Cardiac muscle cell (in vitro differentiated cells and primary cell): ENCODE measurements at places on chromosomes 12 and 14. TPM values are rescaled to one million over a fixed set of nuclear protein-coding genes. Genes with fewer than 3 reads are reported as not detected.
A peak's percentile ranks its signal among the peaks of the same experiment; 100 is the strongest.

DNA sequence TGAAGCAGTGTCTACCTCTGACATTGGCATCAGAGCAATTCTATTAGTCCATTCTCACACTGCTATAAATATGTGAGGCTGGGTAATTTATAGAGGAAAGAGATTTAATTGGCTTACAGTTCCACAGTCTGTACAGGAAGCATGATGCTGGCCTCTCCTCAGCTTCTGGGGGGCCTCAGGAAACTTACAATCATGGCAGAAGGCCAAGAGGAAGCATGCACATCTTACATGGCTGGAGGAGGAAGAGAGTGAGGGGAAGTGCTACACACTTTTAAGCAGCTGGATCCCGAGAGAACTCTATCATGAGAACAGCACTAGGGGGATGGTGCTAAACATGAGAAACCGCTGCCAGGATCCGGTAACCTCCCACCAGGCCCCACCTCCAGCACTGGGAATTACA, 25.7 kb upstream of the SEL1L start:
- DNase-seq = no peak
- H3K4me1 ChIP-seq = no peaks in the 10 kb centered on the region
- H3K36me3 ChIP-seq = no peaks in the 10 kb centered on the region
- no peaks in the 10 kb centered on the region for H3K27me3 ChIP-seq

DNA sequence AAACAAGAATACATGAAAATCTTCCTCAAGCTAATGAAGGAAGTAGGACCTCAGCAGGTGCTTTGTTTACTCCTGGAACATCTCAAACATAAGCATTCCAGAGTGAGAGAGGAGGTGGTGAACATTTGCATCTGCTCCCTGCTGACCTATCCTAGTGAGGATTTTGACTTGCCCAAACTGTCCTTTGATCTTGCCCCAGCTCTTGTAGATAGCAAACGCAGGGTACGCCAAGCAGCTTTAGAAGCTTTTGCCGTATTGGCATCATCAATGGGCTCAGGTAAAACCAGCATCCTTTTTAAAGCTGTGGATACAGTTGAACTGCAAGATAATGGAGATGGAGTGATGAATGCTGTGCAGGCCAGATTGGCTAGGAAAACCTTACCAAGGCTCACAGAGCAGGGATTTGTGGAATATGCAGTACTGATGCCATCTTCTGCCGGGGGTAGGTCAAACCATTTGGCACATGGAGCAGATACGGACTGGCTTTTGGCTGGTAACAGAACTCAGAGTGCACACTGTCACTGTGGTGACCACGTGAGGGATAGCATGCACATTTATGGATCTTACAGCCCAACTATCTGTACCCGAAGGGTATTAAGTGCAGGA, 1.9 kb downstream of the TOGARAM1 start:
- no peak for DNase-seq
- no peaks in the 10 kb centered on the region for H3K36me3 ChIP-seq
- no peaks in the 10 kb centered on the region for H3K27me3 ChIP-seq
- peak overlapping the region; percentile 87 for H3K4me3 ChIP-seq
- peaks cover 21% of the 10 kb centered on the region for H3K4me1 ChIP-seq

DNA sequence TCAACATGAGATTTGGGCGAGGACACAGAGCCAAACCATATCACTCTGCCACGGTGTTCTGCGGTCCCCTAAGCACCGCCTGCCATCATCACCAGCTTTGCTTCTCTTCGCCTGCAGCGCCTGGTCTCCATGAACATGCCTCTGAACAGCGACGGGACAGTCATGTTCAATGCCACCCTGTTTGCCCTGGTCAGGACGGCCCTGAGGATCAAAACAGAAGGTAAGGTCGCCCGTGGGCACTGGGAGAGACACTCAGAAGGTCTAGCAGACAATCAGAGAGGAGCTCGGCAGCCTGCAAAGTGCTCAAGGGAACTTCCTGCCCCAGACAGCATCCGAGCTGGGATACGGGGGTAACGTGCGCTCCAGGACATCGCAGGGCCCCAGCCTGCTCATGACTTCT, 126.0 kb upstream of the FKBP4 start:
- H3K36me3 ChIP-seq = peaks cover 48% of the 10 kb centered on the region
- H3K27me3 ChIP-seq = no peaks in the 10 kb centered on the region
- H3K27ac ChIP-seq = no peak overlapping the region
- H3K4me3 ChIP-seq = no peak overlapping the region
- no peaks in the 10 kb centered on the region for H3K4me1 ChIP-seq

DNA sequence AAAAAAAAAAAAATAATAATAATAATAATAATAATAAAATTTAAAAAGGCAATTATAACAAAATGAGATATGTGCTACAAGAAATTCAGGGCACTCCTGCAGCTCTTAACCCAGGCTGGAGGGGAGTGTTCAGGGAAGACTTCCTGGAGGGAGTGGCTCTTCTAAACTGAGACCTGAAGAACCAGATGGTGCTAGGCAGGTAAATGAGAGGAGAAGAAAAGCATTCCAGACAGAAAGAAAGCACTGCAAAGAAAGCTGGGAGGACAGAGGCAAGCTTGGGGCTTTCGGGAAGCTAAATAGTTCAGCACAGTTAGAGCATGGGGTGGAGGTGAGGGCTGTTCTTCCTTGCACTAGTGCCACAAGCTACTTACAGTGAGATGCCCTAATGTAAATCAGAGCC, 9.9 kb upstream of the SRSF9 start:
- no peak for DNase-seq
- no peak overlapping the region for H3K27ac ChIP-seq
- no peaks in the 10 kb centered on the region for H3K4me1 ChIP-seq
- no peaks in the 10 kb centered on the region for H3K27me3 ChIP-seq

- no peaks in the 10 kb centered on the region for H3K4me1 ChIP-seq
- no peak overlapping the region for H3K27ac ChIP-seq
- H3K4me3 ChIP-seq = no peak overlapping the region
- DNase-seq = no peak
- H3K27me3 ChIP-seq = no peaks in the 10 kb centered on the region
These were observed 422.7 kb upstream of the SYT1 start for GRCh38 chr12:78441737-78442453.

DNA sequence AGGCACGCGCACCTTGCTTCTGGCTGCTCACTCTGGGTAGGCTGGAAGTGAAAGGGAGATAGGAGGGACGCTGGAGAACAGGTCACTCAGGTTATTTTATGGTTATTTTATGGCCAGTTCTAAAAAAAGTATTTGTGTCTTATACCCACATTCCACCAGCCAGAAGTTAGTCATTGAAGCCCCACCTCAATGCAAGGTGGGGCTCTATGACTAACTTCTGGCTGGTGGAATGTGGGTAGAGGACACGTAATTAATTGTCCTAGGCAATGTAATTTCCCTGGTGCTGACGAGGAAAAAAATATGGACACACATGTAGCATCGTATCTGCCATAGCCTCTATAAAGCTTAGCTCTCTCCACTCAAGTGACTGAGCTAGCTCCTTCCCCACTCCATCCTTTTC, 104.9 kb downstream of the PDZRN4 start:
- H3K4me1 ChIP-seq = peaks cover 5% of the 10 kb centered on the region
- H3K4me3 ChIP-seq = no peak overlapping the region
- no peaks in the 10 kb centered on the region for H3K36me3 ChIP-seq
- no peak overlapping the region for H3K27ac ChIP-seq

DNA sequence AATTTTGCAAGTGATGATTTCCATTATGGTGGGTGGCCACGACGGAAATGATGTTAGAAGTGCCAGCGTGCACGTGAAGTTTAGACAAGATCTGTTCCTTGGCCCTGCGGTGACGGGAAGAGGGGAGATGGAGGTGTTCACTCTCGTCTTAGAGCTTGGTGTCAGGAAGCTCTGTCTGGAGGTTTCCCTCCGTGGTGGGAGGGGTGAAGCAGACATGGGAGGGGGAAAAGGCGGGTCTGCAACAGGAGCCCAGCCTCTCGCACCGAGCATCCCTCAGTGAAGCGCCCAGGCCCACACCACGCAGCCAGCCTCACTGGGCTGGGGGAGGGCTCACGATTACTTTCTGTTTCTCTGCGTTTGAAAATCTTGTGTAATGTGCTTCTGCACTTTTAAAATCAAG, 26.3 kb downstream of the EML1 start:
- no peak overlapping the region for H3K4me3 ChIP-seq
- no peaks in the 10 kb centered on the region for H3K36me3 ChIP-seq
- no peak overlapping the region for H3K27ac ChIP-seq
- DNase-seq = no peak
- no peaks in the 10 kb centered on the region for H3K27me3 ChIP-seq

DNA sequence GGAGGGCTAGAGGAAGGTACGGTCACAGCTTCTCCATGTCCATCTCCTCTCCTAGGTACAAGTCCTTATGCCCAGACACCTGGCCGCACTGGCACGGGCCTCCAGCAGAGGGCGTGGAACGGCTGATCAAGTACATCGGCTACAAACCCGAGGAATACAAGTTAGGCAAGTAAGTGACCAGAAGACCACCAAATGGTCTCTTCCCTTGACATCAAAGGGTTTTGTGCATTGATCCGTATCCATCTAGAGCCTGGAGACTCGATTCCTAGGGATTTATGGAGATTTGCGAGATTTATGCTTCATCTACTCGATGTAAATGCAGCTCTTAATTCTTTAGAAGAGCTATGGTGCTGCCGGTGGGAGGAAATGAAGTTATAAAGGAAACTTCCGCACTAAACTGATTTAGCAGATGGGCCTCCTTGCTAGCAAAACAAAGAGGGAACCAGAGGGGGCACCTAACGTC, 44.2 kb downstream of the KCTD10 start:
- no peaks in the 10 kb centered on the region for H3K27me3 ChIP-seq
- H3K36me3 ChIP-seq = no peaks in the 10 kb centered on the region
- DNase-seq = peak; percentile 89
- H3K27ac ChIP-seq = no peak overlapping the region
- no peak overlapping the region for H3K4me3 ChIP-seq
- no peaks in the 10 kb centered on the region for H3K4me1 ChIP-seq

GRCh38 chr14:105412771-105413543, 6.7 kb upstream of the MTA1 start:
- no peaks in the 10 kb centered on the region for H3K36me3 ChIP-seq
- H3K27ac ChIP-seq = no peak overlapping the region
- no peak overlapping the region for H3K4me3 ChIP-seq
- H3K27me3 ChIP-seq = peaks cover 18% of the 10 kb centered on the region
- no peaks in the 10 kb centered on the region for H3K4me1 ChIP-seq

DNA sequence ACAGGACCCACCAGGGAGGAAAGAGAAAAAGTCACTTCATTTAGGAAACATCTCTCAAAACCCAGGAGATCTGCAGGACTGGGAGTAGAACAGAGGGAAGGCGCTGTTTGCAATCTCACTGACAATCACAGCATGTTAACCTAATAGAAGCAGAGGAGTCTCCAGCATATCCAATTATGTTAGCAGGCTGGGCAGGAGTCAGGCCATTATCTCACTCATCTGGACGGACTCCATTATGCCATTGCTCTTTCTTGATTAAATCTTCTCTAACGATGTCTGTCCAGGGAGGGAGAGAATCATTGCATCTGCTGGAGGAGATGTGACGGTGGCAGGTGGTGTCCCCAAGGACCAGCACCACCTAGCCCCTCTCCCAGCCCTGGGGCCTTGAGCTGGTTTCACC, 203.8 kb upstream of the SFSWAP start:
- H3K27ac ChIP-seq = no peak overlapping the region
- no peaks in the 10 kb centered on the region for H3K4me1 ChIP-seq
- no peak for DNase-seq
- no peaks in the 10 kb centered on the region for H3K36me3 ChIP-seq
- H3K4me3 ChIP-seq = no peak overlapping the region

DNA sequence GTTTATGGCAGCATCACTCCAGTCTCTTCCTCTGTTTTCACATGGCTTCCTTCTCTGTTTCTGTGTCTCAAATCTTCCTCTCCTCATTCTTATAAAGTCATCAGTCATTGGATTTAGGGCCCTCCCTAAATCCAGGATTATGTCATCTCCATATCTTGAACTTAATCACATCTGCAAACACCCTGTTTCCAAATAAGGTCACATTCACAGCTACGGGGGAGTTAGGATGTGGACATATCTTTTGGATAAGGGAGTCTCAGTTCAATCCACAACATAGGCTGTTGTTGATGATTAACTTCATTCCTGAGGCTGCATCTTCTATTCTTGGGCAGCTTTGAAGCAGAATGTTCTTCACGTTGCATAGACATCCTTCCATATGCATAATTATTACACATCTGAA, 40.3 kb upstream of the NTF3 start:
- no peaks in the 10 kb centered on the region for H3K27me3 ChIP-seq
- no peak overlapping the region for H3K27ac ChIP-seq
- H3K4me3 ChIP-seq = no peak overlapping the region
- DNase-seq = no peak

DNA sequence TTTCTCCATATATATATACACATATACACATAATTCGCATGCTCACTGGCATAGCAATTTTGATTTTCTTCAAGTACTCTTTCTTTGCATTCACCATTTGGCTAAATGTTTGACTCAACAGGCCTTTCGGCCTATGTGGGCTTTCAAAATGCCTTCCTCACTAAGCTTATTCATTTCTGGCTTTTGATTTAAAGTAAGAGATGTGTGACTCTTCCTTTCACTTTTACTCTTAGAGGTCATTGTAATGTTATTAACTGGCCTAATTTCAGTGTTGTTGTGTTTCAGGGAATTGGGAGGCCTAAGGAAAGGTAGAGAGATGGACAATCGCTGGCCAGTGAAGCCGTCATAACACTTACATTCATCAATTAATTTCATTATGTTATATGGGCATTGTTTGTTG, 14.5 kb upstream of the KLRD1 start:
- no peak for DNase-seq
- H3K27me3 ChIP-seq = no peaks in the 10 kb centered on the region
- H3K27ac ChIP-seq = no peak overlapping the region
- no peaks in the 10 kb centered on the region for H3K36me3 ChIP-seq

DNA sequence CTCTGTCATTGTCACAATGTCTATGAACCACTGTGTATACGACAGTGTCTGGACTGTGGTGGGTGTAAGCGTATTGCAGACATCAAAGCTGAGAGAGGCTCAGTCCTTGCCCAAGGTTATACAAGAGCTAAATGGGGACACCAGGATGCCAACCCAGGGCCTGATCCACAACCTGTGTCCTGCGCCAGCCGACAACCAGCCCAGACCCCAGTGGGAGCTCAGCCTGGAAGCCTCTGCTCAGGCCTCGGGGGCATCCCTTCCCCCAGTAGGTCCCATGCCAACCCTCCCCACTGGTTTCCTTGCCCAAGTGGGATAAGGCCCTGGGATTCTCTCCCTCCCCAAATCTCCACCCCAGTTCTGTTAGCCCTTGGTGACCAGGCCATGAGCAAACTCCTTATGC, 54.3 kb downstream of the LTBP2 start:
- no peak overlapping the region for H3K27ac ChIP-seq
- H3K27me3 ChIP-seq = no peaks in the 10 kb centered on the region
- H3K4me1 ChIP-seq = no peaks in the 10 kb centered on the region
- no peaks in the 10 kb centered on the region for H3K36me3 ChIP-seq

DNA sequence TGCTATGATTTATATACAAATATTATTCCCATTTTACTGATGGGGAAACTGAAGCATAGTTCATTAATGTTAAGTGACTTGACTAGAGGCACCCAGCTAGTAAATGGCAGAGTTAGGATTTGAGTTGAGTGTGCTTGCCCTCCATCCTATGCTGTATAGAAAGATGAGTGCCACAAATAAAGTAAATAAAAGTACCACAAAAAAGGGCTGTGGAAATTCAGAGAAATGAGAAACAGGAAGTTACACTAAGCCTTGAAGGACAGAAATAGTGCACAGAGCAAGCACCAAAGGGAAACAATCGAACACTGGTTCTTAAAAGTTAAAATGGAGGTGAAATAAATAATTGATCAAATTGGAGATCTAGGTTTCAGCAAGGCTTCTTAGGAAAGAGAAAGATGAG, 9.2 kb upstream of the ABCD2 start:
- no peak overlapping the region for H3K27ac ChIP-seq
- H3K36me3 ChIP-seq = no peaks in the 10 kb centered on the region
- no peak for DNase-seq
- no peaks in the 10 kb centered on the region for H3K27me3 ChIP-seq
- no peaks in the 10 kb centered on the region for H3K4me1 ChIP-seq

Gene FOXM1
- 9.9 and 36.1 TPM in 2 replicates for total RNA-seq

Gene OR4K13
- not detected in 2 replicates for total RNA-seq

Gene LHX5
- not detected in 2 replicates for total RNA-seq

Gene DHH
- 0.36 TPM in 1 of 2 replicates, not detected in the other for total RNA-seq

Gene IL26
- total RNA-seq = not detected in 2 replicates

Gene SALL2
- total RNA-seq = 56.8 and 74.6 TPM in 2 replicates
